ENCODE measurements at places on chromosomes 2 and 18.

DNA sequence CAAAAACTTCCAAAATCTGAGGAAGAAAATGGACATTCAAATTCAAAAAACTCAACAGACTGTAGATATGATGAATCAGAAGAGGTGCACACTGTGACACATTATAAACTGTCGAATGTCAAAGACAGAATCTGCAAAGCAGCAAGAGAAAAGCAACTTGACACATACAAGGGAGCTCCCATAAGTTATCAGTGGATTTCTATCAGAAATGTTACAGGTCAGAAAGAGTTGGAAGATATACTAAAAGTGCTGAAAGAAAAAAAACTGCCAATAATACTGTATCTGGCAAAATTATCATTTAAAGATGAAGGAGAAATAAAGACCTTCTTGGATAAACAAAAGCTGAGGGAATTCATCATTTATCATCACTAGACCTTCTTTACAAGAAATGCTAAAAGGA, 102.7 kb downstream of the CAMKMT start:
- no peak for DNase-seq

GRCh38 chr2:108320326-108320922, 31.7 kb downstream of the SULT1C2 start:
- no peak for DNase-seq

GRCh38 chr2:144183727-144184126, 336.2 kb downstream of the ZEB2 start:
- DNase-seq: no peak

DNA sequence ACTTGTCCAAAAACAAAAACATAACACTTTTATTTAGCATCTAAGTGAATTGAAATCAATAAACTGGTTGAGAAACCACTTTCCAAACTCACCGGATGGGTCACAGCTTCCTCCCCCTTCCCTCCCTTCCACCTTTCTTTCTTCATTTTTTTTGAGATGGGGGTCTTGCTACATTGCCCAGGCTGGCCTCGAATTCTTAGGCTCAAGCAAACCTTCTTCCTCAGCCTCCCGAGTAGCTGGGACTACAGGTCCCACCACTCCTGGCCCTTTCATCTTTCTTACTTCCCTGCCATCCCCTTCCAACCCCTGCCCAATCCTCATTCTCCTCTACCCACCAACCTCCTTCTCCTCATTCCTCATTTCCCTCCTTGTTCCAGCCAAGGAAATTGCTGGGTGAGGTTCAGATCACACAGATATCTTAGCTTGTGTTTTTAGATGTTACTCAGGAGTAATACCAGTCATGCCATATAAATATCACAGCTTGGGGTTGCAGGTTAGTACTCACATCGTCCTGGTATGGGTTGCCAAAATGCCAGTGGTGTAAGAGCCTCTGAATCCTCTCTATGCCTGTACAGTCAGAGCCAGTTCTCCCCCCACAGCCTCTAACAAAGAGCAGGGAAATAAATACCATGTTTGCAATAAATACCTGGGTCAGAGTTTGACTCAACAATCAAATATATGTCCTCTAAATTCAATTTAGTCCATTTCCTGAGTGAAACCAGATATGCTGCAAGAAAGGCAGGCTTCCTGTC, 132.7 kb upstream of the NDUFV2 start:
- no peak for DNase-seq

DNA sequence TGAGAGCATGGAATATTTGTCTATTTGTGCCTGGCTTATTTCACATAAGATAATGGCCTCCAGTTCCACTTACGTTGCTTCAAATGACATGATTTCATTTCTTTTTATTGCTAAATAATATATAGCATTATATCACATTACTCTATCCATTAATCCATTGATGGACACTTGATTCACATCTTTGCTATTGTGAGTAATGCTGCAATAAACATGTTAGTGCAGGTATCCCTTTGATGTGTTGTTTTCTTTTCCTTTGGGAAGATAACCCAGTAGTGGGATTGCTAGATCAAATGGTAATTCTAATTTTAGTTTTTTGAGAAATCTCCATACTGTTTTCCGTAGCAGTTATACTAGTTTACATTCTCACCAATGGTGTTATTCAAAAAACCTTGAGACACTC, 1343.3 kb upstream of the TMEFF2 start:
- no peak for DNase-seq

DNA sequence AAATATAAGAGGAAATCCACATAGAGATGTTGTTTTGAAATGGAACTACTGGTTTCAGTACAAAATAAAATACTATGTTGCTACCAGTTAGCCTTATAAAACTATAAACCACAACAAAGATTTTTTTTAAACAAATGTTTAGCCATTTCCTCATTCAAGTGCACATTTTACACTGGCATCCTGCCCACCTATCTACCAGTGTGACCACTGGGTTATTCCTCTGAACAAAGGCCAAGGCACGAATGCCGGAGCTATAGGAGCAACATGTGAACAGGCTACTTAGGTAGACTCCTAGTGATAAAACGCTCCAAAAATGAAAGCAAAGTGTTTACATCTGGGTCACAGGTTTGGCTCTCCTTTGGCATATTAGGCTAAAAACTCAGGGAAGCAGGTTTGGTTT, 31.8 kb upstream of the SULT1C4 start:
- DNase-seq: no peak

All from GOT3 (cell line).